ENCODE measurements at places on chromosomes 12 and 14.

DNA sequence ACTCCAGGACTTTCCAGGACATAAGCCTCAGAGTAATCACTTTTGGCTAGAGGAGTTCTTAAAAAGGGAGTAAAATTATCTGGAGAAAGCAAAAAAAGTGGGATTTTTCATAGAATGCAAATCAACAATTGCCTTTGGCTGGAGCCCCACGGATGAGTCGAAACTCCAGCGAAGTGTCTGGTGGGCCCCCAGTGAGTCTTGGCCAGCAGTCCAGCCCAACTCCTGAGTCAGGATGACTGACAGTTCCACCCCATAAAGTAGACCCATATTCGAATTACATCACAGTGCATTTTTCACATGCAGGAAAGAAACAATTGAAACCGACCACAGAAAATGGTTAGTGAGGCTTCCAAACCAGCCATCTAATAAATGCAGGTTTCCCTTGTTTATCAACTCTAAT, 265.7 kb downstream of the BCL11B start:
- DNase-seq: no peak

DNA sequence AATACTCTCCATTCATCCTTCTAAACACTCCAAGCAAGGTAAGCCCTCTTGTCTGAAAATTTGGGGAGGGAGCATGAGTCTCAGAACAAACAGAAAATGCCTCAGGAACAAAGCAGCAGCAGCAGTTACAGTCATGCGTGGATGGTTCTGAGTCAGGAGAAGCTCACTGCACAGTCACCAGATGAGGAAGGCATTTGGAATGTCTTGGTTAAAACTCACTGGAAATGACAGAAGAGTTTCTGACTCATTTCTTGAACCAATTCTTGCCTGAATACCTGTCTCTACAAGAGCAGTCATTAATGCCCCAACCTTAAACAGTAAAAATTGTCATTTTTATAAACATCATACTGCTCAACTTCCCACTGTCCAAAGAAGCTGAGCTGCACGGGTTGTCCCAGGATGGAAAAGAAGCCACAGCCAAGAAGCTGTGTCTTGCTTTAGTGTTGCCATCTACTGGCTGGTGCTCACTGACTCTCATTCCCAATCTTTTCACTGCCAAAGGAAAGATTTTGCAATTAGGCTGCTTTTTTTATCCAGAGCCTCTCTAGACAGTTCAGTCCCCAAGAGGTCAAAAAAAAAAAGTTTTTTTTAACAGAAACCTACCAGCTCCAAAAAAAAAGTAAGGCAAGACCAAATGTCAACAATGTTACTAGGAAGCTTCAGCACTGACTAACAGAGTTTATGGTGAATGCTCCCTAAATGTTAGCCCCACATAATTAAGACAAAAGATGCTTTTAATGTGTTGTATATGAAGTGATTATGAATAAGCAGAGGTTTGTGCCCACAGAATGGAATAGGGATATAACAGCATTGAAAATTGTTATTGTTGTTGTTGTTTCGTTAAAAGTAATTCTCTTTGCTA, 40.4 kb downstream of the KICS2 start:
- no peak for DNase-seq

DNA sequence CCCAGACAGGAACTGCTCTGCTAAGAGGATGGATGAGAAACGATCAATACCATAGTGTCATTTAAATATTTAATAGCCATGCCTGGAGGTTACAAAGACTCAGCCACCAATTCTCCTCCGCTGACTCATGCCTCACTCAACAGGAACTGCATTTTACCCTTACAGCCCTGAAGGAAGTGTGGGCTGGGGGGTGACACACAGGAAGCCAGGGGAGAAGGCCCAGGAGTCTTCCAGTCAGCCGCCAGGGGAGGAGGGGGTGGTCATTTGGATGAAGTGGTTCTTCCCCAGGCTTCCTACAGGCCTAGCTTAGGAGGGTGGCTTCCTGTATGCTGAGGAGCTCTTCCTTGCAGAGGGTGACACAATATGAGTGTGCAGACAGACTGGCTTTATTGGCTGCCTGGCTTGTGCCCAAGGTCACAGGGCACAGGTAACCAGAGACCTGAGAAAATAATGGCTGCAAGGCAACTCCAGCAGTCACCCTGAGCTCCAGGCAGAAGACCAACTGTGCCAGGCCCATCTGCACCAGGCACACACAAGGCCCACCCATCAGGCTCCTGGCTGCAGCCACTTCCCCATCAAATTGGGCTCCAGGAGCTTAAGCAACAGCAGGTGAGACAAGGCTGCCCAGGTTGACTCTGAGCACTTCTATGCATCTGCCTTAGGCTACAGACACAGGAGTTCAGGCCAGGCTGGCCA, 30.6 kb upstream of the RPLP0 start:
- peak; percentile 88 for DNase-seq

DNA sequence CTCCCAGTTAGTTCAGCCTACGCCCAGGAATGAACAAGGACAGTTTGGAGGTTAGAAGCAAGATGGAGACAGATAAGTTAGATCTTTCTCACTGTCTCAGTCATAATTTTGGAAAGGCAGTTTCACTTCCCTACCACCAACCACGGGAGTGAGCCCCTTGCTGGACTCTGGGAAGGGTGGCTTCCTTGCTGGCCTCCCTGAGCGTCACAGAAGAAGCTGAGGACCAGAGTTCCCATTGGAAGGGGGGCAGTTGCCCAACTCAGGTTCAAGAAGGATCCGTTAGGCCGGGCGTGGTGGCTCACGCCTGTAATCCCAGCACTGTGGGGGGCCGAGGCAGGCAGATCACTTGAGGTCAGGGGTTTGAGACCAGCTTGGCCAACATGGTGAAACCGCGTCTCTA, 106.2 kb upstream of the MAX start:
- no peak for DNase-seq

DNA sequence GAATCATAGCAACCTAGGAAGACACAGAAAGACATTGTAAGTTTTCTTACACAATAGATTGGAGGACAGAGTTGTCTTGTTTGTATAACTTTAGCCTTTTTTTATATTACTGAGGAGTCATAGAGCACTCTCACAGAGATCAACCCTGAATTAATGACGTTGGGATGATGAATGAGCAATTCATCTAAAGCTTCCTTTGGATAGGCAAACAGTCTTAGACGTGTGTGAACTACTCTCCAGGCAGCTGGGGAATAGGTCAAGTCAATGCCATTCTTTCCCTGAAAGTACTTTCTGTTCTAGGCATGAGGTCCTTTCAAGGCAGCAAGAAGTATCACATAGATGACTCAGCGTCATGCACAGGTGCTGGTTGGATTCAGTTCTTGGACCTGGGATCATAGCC, 369.1 kb upstream of the NOVA1 start:
- DNase-seq: no peak

DNA sequence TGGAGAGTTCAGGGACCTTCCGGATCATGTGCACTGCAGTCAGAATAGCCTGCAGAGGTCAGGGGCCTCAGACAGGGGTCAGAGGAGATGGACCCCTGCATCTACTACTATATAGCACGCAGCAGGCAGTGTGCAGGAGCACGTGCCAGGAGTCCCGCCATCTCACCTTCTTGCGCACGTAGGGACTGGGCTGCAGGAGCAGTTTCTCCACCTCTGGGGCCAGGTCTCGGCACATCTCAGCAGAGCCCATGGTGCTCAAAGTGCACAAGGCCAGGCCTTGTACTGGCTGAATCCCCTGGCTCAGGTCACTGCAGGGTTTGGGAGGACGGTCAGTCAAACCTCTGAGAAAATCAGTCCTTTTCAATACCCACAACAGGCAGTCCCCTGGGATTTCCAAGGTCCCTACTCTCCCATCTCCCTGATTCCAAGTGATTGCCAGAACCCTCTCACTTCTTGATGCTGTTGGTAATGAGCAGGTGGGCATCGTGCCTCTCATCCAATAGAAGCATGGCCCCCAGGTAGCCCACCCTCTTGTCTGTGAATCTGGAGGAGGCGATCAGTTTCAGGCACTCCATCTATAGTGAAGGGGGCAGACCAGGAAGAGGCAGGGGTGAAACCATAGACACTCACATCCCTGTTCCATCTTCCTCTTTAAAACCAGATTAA, 1.3 kb downstream of the AP1G2 start:
- DNase-seq: no peak

GRCh38 chr12:6914947-6915788, 788 bp downstream of the ENO2 start:
- no peak for DNase-seq

- no peak for DNase-seq
Measured at GRCh38 chr14:89903340-89903952, 51.1 kb downstream of the EFCAB11 start.

DNA sequence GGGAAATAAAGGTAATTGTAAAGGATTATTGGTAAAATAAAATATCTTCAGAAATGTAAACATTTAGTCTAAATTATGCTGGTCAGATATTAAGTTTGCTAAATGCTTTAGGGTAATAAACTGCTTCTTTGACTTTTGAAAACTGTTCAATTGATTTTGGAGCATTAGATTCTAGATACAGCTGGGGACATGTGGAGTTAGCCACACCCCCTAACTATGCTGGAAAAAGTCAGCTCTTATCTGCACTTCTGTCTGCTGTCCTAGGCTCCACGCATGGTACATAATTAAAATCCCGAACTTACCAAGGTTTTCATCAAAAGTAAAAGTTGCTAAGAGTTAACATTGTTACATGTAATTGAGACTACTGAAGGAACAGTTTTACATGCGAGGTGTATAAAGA, 78.8 kb downstream of the ITPR2 start:
- no peak for DNase-seq

GRCh38 chr12:5923043-5923605, 21.9 kb downstream of the ANO2 start:
- DNase-seq: no peak

DNA sequence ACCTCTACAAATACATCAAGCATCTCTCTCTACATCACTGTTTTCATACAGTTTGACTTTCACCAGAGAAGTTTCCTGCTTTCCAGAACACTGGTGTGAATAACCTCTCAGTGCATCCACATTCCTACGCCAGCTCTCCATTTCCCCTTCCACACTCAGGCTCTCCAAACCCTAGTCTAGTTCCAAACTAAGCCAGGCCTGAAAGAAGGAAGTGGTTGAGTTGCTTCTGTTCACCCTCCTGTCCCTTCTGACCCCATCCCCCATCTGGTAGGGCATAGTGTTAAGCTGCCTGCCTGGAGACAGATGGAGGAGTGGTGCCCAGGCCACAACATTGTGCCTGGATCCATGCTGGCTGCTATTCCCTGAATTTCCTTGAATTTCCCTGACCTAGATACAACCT, 132.4 kb downstream of the GPR65 start:
- DNase-seq: no peak

GRCh38 chr14:78164226-78164853, 5.8 kb upstream of the NRXN3 start:
- no peak for DNase-seq

DNA sequence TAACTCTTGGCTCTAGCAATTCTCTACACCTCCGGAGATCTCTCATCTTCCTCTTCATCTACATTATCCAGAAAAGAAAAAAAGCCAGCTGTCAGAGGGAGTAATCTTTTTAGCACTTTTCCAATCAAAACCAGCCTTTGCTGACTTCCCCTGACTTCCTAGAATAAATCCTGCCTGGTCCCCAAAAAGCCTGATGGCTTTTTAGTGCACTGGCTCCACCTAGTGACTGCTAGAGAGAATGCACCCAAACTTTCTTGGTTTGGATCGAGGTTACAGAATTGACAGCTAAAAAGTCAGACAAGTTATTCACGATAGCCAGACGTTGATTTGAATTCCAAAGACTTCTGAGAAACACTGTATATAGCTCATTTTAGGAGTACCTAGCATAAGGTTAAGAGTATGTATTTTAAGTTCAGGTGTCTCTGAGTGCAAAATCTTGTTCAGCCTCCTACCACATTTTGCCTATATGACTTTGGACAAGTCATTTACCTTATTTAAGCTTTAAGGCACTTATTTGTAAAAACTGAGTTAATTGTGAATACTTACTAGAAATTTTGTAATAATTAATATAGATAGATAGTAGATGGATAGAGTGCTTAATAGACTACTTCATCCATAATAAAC, 185.7 kb upstream of the GRIN2B start:
- no peak for DNase-seq

DNA sequence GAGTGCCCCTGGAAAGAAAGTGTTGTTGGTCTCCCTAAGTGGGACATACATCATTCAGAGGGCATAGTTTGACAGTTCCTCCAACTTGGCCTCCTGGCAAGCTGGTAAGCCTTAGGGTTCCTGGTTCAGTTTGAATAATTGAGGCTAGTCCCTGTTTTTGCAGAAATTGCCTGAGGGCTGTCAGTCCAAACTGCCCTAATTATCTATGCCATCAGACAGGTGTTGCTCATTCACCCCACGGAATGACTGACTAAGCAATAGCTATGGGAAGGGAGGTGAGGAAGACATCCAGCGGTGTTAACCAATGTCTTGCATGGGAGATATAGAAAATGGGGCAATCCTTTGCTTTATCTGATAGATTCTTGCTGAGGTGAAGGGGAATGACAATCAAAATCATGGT, 37.6 kb downstream of the SPTSSA start:
- no peak for DNase-seq

DNA sequence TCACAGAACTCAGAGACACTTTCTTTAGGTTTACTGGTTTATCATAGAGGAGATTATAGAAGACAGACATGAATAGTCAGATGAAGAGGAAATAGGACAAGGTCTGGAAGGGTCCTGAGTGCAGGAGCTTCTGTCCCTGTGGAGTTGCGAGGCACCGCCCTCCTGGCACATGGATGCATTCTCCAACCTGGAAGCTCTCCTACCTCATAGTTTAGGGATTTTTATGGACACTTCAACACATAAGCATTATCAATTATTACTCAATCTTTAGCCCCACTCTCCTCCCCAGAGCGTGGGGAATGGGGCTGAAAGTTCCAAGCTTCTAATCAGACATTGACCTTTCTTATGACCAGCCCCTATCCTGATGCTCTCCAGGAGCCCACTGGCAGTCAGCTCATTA, 12.6 kb upstream of the KRT7 start:
- no peak for DNase-seq

GRCh38 chr12:7144414-7145120, 14.4 kb downstream of the CLSTN3 start:
- no peak for DNase-seq

DNA sequence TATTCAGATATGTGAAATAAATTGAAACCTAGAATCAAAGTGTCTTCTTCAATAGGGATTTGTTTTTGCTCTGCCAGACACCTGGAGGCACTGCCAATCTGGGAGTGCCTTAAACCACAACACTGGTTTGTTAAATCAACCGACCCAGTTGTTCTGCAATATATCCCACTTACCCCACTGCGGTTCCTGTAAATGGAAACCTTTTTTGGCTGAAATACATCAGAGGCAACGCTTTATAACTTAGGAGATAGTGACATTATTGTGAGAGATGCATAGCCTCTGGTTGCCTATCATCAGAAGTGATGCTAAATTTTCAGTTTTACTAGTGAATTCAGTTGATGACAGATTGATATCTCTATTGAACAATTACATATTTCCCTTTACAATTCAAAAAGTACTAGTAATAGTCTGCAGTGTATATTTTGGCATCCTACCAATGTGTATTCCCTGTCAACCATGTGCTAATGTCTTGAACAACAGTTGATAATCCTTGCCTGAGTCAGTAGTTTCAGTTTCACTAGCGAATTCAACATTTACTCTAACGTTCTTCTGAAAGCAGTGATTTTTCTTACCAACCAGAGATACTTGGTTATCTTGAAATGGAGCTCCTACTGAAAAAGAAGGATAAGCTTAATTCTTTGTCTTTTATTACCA, 30.5 kb downstream of the PPP2R5C start:
- DNase-seq: no peak
